ENCODE measurements at places on chromosomes 4 and X.

DNA sequence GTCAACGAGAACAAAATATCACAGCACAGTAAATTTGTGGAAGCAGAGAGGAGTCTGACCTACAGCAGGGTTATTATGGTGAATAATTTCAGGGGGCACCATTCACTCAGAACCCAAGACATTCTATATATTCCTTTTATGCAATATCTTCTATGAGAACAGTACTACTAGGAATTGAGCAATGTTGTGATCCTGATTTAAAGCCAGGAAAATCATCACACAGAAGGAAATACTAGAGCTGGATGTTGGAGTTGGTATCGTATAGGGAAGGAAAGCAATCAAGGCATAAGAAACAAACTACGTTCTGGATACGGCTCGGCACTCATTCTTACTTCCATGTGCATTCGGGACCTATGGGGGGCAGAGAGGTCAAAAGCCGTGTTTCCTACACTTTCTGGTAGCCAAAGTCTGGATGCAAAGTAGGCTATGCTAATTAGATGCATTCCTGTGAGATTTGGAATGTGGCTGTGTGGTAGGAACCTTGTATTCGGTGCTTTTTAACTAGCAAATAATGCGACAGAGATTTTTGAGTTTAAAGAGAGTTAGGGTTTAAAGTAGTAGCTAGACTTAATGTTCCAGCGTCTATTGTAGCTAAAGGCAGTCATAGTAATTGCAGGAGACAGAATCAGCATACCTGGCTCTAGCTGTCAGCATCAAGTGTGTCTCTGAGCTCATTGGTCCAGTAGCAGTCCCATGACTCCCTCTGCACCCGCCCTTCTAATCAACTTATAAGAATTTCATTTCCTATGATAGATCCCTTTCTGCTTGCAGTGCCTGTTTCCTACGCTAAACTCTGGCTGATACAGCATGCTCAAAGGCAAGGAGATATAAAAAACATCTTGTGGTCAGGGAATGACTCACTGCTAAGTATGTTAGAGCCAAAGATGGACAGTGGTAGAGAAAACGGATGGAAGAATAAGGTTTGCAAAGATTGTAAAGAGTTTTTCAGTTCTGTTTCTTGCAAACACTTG, 43.3 kb upstream of the PDGFC start:
- no peak for DNase-seq

GRCh38 chrX:12583543-12583942, 207.7 kb upstream of the PRPS2 start:
- DNase-seq: no peak

- no peak for DNase-seq
Observed at GRCh38 chr4:185384930-185385331, 10.8 kb downstream of the LRP2BP start.

GRCh38 chr4:5098176-5098575, 46.9 kb downstream of the STK32B start:
- DNase-seq: no peak

GRCh38 chr4:84493092-84493850, 5.8 kb downstream of the NKX6-1 start:
- DNase-seq: no peak

- no peak for DNase-seq
Observed at GRCh38 chr4:73862322-73862721, 6.9 kb upstream of the CXCL1 start.

- no peak for DNase-seq
Observed at GRCh38 chr4:19379191-19379708, 872.5 kb upstream of the SLIT2 start.

- DNase-seq: no peak
Observed at GRCh38 chr4:41799126-41799525, 50.6 kb upstream of the PHOX2B start.

GRCh38 chr4:183364025-183364424, 41.8 kb upstream of the CLDN24 start:
- no peak for DNase-seq

DNA sequence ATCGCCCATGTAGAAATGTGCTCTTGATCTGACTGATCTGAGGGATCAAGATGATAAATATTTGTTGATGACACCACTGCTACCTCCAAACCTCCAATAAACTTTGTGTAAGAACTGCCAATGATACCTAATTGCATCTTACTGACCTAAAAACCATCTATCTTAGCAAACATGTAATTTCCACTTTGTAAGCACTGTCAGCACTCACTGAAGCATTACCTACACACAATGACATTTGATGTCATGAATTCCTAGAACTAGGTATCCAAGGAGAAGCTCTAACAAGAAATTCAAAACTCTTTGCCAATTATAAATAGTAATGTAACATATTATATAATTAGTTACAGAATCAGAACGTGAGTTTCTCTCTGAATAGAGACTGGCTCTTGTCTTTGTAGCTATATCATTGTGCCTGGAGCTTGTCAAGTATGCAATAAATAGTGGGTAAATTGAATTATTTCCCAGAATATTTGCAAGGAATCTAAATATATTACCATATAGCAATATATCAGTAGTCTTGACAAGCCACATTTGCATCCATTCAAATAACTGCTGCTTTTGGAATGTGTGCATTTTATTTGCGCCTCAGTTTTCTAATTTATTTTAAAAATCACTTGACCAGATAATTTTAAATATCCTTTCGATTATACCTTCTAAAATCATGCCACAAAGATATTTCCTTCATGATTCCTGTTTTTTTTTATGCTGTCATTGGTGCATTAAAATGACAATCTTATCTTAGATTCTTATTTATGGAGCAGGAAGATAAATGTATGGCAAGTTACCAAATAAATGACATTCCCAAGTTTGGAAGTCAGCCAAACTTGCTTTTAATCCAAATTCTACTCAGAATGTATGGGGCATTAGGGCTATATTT, 232.3 kb upstream of the NEIL3 start:
- no peak for DNase-seq

DNA sequence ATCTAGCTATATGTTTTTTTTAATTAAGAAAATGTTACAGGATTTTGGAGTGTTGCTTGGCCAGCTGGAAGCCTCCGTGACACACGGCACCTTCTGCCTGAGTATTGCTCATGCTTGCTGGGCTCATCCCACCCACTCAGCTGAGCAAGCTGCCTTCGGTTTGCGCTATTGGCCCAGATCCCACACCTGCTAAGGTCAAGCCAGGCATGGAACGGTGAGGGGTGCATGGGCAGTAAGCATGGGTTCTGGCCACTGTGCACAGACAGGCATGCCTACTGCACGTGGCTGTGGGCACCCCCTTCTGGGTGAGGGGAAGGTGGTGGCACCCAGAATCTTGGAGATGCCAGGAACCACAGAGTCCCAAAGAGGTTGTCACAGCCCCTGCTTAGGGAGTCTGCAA, 1178.4 kb upstream of the PCDH7 start:
- DNase-seq: no peak

GRCh38 chrX:148836741-148837140, 336.3 kb downstream of the AFF2 start:
- DNase-seq: no peak

- no peak for DNase-seq
Observed at GRCh38 chrX:8815460-8816065, 14.4 kb upstream of the FAM9A start.

DNA sequence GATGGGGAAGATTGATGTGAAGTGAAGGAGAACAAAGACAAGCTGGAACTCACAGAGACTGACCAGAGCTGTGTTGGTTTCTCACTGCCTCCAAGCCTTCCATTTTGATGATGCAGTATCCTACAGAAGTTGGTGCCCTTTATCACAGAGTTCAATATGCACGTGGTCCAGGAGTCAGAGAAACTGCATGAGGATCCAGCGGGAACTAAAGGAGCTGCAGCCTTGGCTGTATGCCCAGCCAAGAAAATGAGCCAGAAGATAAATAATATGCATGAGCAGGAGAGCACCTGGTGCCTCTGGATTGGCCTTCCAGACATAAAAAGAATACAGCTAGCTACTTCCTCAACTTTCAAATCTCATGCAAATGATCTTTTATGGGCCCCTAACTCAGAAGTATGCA, 44.3 kb upstream of the DCLK2 start:
- no peak for DNase-seq

- DNase-seq: no peak
Observed at GRCh38 chr4:1402516-1403091, 3.6 kb downstream of the NKX1-1 start.

GRCh38 chrX:108064613-108065012, 19.7 kb downstream of the VSIG1 start:
- DNase-seq: no peak

DNA sequence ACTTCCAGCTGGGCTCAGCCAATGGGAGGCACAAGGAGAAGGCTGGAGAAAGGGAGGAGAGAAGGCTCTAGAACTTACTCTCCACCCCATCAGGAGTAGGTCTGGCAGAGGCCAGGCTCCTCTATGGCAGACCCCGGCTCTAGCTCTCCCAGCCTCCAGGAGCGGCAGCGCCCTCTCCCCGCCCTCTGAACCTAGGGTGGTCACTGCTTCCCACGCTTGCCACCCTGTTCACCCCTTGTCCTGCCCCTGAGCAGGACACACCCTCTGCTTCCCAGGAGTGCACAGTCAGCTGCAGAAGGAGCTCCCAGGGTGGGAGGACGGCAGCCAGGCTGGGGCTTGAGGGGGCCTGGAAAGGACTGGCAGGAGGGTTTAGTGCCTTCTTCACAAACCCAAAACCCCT, 53.0 kb upstream of the CRMP1 start:
- DNase-seq: no peak

- no peak for DNase-seq
Observed at GRCh38 chrX:56994375-56995270, 718 bp downstream of the SPIN3 start.

- no peak for DNase-seq
Observed at GRCh38 chrX:65203545-65203944, 227.3 kb upstream of the ZC4H2 start.

GRCh38 chr4:25923745-25924144, 9.7 kb downstream of the SMIM20 start:
- DNase-seq: no peak

GRCh38 chrX:110692866-110693265, 102.8 kb downstream of the CHRDL1 start:
- no peak for DNase-seq

All from T-cell (primary cell).